ENCODE measurements at places on chromosomes 6 and 20. TPM values are rescaled to one million over a fixed set of nuclear protein-coding genes. Genes with fewer than 3 reads are reported as not detected.

DNA sequence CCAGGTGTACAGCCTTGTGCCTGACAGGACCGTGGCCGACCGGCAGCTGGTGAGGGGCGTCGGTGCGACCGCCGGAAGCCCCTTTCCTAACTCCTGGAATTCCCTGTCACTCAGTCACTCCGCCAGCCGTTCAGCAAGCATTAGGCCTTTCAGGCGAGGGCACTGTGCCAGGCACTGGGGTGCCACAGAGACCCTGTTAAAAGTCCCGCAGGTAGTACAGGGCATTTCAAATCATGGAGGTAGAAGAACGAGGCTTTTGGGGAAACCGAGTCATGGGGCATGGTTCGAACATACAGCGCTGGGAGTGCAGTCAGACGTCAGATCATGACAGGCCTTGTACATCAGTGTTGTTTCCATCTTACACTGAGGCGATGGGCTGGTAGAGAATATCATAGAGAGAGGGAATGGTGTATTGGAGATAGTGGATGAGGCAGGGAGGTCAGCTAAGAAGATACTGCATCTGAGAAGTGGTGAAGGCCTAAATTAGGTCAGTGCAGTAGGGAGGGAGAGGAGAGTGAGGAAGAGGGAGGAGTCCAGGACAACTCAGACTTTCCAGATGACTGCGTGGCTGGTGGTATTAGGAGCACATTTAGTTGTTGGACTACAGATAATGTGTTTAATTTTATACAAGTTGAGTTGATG is 892 bp upstream of the DXO start:
- no peak for DNase-seq

DNA sequence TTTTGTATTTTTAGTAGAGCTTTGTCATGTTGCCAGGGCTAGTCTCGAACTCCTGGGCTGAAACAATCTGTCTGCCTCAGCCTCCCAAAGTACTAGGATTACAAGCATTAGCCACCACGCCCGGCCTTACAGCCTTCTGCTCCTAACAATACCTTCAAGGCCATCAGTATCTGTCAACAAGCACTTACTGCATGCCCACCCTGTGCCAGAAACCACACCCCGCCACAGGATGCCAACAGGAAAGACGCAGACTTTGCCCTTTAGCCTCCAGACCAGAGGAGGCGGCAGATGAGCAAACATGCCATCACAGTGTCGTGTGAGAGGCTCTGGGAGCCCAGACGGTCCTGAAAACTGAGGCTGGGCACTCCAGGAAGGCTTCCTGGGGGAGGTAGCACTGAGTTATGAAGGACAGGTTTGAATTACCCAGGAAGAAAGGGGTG is 34.7 kb upstream of the TGM3 start:
- DNase-seq = no peak

Gene KIF6
- not detected for total RNA-seq

DNA sequence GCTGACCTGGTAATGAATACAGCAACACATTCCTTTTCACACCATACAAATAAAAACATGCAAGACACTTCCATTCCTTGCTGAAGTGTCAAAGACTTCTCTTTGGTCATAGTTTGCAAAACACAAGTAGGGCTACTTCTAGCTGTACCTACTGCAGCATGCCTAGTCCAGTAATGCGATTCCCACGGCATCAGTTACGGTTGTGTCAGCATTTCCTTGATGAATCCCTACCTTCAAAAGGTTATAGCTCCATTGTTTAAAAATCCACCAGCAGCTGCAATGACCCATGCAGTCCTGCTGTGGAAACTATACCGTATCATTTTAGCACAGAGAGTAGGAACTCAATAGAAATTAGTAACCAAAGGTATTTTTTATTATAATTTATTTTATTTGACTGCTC is 1371.5 kb downstream of the EPHA7 start:
- DNase-seq = no peak

Gene MYLK2
- 0.52 TPM for total RNA-seq

DNA sequence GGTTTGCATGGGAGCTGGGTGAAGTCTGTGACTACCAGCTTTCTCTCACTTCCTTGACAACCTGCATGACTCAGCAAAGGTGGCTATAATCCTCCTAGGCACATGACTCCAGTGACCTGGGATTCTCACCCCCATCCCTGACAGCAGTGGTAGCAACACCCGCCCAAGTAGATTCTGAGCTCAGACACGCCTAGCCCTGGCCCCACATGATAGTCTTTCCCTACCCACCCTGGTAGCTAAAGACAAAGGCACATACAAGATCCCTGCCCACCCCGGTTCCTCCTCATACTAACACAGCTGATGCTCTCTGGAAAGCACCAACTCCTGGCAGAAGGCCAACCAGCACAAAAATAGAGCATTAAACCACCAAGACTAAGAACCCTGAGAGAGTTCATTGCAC is 25.9 kb upstream of the CRISP1 start:
- no peak for DNase-seq

Gene SLC22A7
- total RNA-seq = not detected

DNA sequence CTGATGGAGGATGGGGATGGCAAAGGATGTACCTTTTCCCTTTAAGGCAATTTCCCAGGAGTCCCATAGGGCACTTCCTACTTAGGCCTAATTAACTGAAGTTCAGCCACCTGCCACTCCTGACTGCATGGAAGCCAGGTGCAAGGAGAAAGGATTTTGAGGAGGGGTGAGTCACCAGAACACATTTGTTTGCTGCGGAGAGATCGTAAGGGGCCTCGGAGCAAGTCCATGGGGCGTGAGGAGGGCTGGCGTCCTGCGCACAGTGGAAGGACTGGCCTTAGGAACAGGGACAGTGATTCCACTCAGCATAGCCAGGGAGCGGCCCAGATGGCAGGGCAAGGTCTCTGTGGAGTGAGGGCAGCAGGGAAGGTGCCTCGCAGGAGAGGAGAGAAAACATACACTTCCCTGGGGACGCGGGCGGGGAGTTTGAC is 11.8 kb upstream of the MAP1LC3A start:
- no peak for DNase-seq

DNA sequence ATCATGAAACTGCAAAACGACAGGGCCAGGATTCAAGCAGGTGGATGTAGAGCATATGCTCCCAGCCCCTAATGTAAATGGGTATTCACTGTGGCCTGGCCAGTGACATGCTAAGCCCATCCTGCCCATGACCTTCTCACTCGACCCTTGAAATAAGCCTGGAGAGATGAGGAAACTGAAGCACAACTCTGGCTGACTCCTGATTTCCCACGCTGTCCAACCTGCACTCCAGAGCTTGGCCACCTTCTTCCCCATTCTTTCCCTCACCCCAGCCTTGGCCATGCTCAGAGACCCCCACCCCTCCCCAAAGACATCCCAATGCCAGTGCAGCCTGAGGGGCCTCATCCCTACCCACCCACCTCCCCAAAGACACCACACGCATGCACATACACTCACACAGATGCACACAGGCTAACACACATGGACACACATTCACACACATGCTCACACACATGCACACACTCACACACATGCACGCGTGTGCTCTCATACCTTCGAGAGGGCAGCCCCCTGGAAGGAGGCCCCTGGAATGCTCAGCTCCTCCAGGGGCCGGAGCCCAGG is 12.4 kb downstream of the TFEB start:
- DNase-seq = no peak

Gene NT5E
- 6.1 TPM for total RNA-seq

- no peak for DNase-seq
Observed at GRCh38 chr6:36967757-36968156, 13.2 kb downstream of the PI16 start.

- DNase-seq = no peak
Observed at GRCh38 chr20:23456409-23456808, 3.7 kb upstream of the CST11 start.

DNA sequence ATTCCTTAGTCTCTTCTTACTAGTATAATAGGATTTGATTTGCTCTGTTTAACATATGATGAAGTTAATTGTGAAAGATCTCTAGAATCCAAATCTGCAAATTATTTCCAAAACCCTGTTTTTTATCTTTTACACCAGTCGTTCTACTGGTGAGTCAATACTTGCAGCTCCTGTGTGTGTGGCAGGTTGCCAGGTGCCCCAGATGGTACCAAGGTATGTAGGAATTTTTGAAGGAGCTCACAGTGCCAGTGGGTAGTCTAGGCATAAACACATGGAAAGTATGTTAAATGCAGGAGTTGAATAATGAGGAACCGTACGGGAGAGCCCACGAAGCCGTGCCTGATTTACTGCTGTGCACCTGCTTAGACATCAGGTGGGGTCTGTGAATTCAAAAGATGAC is 192.2 kb downstream of the FARS2 start:
- DNase-seq = no peak

Gene HLA-DOB
- total RNA-seq = 2.4 TPM

DNA sequence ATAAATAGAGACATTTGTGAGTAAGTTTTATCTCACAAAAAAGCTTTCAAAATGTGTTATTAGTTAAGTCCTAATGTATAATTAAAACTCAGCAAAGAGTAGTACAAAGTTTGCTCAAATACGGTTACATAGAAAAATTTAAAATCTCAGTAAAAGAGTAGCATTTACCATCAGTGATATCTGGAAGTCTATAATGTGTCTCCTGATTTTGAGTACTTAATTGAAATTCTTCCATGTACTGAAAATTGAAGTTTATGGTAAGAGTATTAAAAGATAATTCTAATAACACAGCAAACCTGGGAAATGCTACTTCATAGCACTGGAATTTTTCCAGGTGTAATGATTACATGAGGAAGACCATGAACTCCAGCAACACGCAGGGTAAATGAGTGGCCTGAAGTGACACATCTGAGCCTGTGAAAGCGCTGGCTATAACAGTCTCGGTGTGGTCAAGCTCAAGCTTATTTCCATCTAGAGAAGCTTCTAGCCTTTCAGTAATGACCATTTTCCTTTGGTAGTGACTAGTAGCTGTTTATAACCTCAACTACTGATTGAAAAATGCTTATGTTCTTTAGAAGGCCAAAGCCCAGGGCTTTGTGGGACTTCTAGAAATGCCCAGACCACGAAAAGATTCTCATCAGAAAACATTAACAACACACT is 203.2 kb downstream of the ISM1 start:
- DNase-seq = no peak

- DNase-seq = no peak
Observed at GRCh38 chr6:112065426-112065986, 11.6 kb downstream of the CCN6 start.

Gene GRM1
- not detected for total RNA-seq

DNA sequence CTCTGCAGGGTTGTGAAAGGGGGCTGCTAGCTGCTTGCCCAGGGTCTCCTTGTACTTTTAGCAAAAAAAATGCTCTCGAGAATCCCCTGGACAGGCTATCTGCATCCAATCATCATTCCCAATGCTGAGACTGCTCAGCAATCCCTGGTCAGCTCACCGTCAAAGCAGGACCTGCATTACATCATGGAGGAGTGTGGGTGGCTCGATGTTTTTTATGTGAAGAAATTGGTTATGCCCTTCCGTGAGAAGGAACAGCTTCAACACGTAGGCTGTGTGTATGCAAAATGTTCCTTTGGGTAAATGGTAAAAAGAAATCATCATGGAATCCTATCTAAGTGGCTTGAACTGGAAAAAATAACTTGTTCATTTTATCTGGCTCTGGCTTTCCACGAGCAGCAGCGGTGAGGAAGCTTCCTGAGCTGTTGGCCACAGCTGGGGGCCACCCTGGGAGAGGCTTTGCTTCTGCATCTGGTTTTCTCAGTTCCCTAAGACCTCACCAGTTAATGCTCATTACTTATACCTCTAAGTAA is 111.4 kb downstream of the FYN start:
- no peak for DNase-seq

All from activated CD4-positive, alpha-beta T cell treated with anti-CD3 and anti-CD28 coated beads, Interleukin-2, amount 10 ng/mL, durations not matched to agents 7 days and 5 days (primary cell).